ENCODE measurements at places on chromosomes 3 and 15.

- DNase-seq: no peak
These were observed 266.7 kb downstream of the CNTN3 start for GRCh38 chr3:74347563-74348268.

DNA sequence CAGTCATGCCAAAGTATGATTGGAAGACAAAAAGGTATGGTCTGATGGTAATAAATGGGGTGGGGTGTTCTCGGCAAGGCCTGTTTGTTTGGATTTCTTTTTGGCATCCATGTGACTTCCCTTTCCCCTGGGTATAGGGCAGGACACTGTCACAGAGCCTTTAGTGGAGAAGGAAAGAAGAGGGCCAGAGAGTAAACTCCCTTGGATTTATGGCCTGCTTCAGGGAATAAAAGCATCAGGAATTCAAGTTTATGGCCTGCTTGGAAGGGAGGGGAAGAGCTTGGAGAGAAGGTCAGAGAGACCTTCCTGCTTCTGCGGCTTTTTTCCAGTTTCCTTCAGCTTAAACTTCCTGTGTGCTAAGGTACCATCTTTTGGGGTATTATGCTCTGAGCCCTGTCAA lies 179.4 kb upstream of the ADAMTS9 start:
- DNase-seq: no peak

GRCh38 chr15:33612721-33613304 lies 302.0 kb downstream of the RYR3 start:
- DNase-seq: no peak

- peak; percentile 77 for DNase-seq
These were observed 17.9 kb upstream of the EPB42 start for GRCh38 chr15:43238671-43239131.

- no peak for DNase-seq
These were observed 158.9 kb downstream of the IGF1R start for GRCh38 chr15:98807262-98807661.

- DNase-seq: no peak
These were observed 20.1 kb downstream of the TGM4 start for GRCh38 chr3:44894485-44894884.

- DNase-seq: no peak
These were observed 20.8 kb upstream of the SRP14 start for GRCh38 chr15:40059821-40060220.

DNA sequence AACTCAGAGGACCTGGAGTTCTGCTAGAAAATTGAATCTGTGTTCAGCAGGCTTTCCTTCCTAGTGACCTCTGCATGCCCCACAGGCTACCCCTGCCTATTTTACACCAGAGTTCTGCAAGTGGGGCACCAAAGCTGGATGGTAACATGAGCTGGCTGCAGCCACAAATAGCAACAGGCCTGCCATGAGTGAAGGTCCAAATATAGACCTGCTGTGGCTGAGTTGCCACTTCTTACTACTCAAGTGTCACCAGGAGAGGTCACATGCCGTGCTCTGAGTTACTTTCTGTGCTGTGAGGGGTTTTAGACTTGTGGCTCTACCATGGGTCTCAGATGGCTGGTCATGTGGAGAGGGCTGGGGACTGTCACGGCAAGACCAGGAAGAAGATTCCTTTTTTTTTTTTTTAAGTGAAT lies at the start of gene FSD2:
Gene FSD2 (minus strand): TSS at position 76 of the 413 bp plus-strand sequence. CDS start 18,679 bp downstream, outside the sequence.
- DNase-seq: peak; percentile 65

DNA sequence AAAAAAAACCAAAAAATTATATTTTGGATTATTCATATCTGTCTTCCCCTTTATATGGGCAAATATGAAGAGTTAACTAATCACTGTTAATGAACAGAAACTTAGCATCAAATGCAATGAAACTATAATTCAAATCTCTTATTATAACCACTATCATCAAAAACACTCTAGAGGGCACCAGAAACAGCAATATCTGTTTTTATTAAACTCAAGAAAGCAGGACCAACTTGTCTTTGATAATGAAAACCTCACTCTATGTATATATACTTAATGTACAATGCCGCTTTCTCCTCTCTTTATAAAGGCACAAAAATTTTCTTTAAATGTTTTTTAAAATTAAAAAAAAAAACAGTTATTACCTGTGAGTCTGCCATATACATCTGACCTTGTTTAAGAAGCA lies 92.7 kb downstream of the UACA start:
- DNase-seq: no peak

GRCh38 chr3:187919048-187919447 lies 173.8 kb upstream of the BCL6 start:
- DNase-seq: peak; percentile 85

DNA sequence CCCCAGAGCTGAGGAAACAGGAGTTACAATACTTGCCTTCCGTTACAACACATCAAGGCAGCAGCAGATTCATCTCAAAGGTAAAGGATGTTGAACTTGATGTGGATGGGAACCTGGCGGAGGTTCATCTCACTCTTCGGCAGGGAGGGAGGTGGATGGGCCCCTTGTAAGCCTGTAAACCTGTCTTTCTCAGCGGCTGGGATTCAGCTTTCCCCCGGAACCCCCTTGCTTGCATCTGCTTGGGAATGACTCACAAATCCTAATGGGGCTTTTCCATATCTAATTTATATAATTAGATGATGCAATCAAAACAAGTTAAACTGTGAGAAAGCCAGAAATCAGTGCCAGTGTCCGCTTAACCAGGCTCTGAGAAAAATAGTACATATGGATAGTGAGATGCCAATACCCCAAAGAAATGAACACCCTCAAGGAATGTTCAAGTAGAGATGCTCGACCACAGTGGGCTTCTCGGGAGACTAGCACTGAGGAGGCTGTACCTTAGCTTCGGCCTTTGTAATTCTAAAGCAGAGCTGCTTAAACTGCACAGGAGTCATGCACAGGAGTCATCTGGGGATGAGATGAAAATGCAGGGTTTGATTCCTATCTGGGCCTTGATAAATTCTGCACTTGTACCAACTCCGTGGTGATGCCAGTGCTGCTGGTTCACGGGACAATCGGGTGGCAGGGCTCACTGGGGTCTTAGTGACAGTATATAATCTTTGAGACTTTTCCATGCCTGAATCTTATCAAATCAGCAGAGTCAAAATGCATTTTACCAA lies 2.2 kb upstream of the FAM240A start:
- no peak for DNase-seq

GRCh38 chr3:59535791-59536221 lies 486.0 kb upstream of the CFAP20DC start:
- no peak for DNase-seq

GRCh38 chr15:38508647-38509046 lies 54.7 kb downstream of the FAM98B start:
- DNase-seq: no peak

Measured in suppressor macrophage (primary cell).